ENCODE measurements at places on chromosomes 3 and 15.

DNA sequence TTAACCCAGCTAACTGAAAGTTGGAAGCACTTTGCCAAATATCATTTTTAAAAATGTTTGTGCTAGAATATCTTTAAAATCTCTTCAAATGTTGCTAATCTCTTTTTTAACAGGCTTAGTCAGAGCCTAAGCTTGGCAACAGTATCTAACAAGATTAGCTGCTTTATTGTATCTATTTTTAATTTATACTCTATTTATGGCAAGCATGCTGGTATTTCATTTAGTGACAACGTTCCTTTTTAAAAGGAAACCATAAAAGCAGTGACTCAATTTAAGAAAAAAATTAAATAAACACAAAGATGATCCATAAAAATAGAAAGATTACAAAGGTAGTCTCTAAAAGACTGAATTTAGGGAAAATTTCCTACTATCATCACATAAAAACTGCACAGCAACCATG lies 40.5 kb downstream of the SLC12A6 start:
- DNase-seq: no peak

DNA sequence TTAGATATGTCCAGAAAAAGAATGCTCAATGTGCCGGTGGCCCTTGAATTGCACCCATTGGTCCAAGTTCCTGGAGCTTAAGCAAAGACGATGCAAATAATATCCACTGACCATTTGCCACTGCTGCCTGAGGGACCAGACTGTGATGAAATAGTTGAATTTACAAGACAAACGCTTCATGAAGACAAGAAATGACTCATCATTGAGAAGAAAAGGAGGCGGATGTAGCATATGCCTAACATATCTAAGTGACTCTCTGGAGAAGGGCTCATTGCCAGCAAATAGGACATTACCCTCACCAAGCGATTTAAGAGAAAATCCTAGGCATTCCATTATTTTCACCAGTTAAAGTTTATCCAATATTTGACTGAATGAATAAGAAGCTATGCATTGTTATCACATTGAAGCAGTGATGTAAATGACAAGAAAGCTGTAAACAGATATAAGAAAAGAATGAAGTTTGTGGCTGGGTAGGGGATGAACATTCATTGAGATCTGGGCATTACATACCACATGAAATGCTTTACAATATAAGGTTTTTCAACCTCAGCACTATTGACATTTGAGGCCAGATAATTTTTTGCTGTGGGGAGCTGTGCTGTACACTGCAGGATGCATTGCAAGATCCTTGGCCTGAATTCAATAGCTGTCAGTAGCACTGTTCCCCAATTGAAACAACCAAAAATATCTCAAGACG lies 48.9 kb upstream of the CPNE4 start:
- DNase-seq: no peak

DNA sequence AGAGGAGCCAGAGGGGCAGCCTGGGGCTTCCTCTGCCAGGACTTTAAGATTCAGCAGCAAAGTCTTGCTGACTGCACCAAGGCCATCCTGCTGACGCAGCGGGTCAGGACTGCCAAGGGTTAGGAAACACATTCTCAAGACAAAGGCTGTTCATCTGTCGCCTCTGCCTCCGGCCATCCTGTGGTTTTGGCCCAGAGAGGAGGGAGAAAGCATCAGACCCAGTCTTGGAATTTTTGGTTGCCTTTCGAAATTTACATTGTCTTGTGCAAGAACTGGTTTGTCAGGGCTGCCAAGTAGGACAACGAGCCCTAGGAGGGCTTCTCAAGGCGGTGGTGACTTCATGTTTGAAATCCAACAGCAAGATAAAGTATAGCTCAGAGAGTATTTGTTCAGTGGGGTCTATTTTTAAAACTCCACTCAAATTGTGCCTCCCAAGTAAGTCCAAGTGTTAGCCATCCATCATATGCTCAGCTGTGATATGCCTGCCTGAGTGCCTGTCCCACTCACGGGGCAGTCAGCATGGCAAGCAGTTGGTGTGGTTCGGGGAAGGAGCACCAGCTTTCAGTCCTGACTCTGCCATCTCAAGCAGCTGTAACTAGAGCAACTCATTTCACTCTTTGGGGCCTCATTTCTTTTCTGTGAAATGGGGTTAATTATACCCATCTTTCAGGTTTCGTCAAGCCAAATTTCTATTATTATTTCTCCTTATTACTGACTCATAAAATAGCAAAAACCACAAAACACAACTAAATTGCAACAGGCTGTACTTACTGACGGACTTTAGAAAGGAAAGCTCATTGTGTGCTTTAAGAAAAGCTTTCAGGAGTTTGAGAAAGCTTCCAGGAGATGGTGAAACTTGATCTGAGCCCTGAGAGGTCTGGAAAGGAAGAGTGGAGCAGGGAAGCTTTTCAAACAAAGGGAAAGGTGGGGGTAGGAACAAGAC lies 42.4 kb upstream of the RHO start:
- DNase-seq: no peak

DNA sequence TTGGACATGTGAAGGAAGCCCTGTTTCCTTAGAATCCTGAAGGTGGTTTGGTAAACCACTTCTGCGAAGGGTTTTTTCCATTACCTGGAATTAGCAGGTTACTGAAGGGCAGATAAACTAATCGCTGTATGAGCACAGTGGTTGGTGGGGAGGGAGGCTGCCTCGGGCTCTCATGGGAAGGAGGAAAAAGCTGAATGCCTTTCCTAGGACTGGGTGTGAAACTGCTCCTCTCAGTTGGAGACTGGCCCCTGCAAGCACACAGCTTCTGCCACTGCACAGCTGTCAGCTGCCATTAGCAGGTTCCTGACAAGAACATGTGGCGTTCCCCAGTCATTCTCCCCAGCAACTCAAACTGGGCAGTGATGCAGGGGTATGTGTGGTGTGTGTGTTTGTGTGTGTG lies 376.3 kb downstream of the GAP43 start:
- no peak for DNase-seq

DNA sequence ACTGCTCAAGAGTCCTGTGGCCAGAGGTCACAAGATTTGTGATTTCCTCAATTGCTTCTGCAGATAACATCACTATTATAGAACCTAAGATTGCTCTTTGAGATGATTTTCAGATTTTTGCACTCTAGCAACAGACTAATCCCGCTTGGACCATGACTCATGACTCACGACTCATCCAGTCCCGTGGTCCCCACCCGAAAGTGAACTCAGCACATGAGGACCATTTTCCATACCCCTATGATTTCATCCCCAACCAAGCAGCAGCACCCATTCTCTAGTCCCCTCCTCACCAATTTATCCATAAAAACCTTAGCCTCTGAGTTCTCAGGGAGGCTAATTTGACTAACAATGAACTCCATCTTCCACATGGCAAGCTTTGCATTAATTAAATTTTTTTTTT lies 106.3 kb upstream of the ALCAM start:
- DNase-seq: no peak

- DNase-seq: no peak
Observed at GRCh38 chr3:120855665-120856437, 52.2 kb upstream of the STXBP5L start.

GRCh38 chr15:42931702-42932486 lies 11.3 kb upstream of the TTBK2 start:
- no peak for DNase-seq

DNA sequence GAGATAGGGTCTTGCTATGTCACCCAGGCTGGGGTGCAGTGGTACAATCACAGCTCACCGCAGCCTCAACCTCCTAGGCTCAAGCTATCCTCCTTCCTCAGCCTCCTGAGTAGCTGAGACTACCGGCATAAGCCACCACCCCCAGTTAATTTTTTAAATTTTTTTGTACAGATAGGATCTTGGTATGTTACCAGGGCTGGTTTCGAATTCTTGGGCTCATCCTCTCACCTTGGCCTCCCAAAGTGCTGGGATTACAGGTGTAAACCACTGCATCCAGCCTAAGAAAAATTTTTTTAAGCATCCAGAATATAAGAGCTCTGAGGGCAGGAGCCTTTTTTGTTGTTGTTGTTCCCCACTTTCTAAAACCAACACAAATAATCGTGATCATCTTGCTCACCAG lies 14.4 kb upstream of the MAP6D1 start:
- DNase-seq: no peak

DNA sequence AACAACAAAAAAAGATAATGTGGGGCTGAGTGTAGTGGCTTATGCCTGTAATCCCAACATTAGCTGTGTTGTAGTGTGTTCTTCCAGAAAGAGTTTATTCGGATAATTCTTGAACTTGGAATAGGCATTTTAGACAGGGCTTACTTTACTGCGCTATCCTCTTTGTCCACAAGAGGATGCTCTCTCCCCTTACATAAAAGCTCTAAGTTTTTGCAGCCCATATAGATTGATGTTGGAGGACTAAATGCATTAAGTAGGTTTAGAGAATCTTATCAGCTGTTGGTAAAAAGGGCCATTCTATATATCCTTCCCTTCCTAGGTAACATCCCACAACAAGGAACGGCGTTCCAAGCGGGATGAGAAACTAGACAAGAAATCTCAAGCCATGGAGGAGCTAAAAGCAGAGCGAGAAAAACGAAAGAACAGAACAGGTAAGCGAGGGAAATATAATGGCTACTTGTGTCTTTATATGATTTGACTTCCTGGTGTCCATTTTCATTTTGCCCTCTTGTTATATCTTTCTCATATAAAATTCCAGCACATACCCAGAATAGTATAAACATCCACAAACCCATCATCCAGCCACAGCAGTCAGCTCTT lies 27.8 kb upstream of the ITPKA start:
- DNase-seq: no peak

DNA sequence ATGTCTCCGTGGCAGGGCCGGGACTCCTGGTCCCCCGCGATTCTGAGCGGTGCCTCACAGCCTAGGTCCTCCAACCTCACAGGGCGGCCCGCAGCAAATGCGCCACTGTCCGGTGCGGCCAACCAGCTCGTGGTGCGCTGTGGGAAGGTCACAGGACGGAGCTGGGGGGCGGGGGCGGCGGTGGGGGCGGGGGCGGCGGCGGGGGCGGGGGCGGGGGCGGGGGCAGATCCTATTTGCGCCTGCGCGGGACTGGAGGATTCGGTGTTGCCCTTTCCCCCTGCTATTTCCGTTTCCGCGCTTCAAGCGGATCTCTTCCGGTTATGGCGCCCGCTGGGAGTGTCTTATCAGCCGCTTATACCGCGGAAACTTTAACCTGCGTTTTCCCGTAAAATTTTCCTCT lies 106.7 kb upstream of the SNRPN start:
- DNase-seq: no peak

DNA sequence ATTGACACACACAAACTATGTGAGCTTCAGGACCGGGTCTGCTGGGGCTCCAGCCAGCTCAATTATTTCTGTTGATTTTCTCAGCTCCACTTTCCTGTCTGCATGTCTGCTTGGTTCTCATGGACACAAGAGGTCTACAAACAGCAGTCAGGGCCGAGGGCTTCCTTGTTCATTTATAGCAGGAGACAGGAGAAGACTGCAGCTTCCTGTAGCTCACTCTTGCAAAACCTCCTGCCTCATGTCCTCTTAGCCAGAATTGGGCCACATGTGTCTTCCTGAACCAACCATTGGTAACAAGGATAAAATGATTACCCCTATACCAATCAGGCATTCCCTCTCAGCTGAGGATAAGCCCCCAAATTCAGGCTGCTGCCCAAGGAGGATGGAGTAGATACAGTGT lies 182.8 kb downstream of the TLE3 start:
- DNase-seq: no peak

GRCh38 chr3:8365541-8365940 lies 136.1 kb upstream of the LMCD1 start:
- DNase-seq: no peak

- no peak for DNase-seq
Observed at GRCh38 chr3:30625541-30626438, 19.4 kb downstream of the TGFBR2 start.

DNA sequence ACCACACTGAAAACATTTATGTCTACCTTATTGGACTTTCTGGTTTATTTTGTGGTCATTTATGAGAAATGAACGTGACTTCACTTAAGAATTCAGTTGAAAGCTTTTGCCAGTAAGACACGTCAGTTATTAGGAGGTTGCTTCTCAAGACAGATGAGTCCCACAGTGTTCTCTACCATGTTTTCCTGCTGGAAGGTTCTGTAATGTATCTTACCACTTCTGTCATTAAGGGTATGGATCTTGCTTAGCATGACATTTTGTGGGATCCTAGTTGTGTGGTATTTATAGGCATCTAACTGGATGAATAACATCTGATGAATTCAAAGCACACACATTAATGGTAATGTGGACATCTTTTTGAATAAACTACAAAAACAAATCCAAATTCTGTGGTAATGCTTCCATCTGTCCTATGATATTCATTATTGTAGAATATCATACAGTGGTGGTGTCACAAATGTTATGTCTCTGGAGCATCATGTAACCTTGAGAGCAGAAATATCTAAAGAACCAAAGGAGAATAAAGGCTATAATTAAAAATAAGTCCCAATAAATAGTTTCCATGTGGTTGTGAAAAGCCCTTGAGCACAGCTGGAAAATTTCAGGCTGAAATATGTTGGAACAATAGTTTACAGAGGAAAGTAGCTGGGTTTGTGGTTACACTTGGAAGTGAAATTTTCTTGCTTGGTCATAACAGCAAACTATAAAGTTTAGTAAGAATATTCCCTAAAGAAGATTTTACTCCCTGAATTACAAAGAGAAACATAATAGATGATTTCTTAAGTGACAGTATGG lies 61.5 kb downstream of the C3orf38 start:
- no peak for DNase-seq

- no peak for DNase-seq
Observed at GRCh38 chr3:160157321-160157720, 67.9 kb upstream of the C3orf80 start.

- DNase-seq: no peak
Observed at GRCh38 chr3:175941352-175941751, 1082.2 kb downstream of the NAALADL2 start.

- no peak for DNase-seq
Observed at GRCh38 chr3:126180477-126181397, at the start of gene ALDH1L1. ALDH1L1 (minus strand) TSS chr3:126180586; CDS start chr3:126160979, 19,607 bp downstream.

GRCh38 chr3:10940106-10940505 lies 52.4 kb upstream of the SLC6A1 start:
- DNase-seq: no peak

DNA sequence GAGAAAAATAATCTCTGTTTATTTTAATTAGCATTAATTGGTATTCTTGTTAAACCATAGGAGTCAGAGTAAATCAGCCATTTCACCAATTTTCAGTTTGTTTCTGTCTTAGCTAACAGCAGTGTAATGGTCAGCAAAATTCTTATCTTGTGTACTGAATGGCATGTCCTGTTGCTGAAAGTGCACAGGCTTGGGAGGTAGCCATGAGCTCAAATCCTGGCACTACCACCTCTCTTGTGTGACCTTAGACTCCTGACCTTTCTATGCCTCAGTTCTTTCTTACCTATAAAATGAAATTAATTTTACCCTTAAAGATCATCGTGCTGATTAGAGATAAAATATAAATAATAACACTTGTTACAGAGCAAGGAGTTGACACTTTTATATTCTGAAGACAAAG lies 35.8 kb downstream of the MLH1 start:
- DNase-seq: no peak
